Urinary bladder (tissue), 4 donors: ENCODE measurements at places on chromosomes 2 and 18. TPM values are rescaled to one million over a fixed set of nuclear protein-coding genes. Genes with fewer than 3 reads are reported as not detected.

Gene ANKRD44
- 17.5 TPM for polyA plus RNA-seq

DNA sequence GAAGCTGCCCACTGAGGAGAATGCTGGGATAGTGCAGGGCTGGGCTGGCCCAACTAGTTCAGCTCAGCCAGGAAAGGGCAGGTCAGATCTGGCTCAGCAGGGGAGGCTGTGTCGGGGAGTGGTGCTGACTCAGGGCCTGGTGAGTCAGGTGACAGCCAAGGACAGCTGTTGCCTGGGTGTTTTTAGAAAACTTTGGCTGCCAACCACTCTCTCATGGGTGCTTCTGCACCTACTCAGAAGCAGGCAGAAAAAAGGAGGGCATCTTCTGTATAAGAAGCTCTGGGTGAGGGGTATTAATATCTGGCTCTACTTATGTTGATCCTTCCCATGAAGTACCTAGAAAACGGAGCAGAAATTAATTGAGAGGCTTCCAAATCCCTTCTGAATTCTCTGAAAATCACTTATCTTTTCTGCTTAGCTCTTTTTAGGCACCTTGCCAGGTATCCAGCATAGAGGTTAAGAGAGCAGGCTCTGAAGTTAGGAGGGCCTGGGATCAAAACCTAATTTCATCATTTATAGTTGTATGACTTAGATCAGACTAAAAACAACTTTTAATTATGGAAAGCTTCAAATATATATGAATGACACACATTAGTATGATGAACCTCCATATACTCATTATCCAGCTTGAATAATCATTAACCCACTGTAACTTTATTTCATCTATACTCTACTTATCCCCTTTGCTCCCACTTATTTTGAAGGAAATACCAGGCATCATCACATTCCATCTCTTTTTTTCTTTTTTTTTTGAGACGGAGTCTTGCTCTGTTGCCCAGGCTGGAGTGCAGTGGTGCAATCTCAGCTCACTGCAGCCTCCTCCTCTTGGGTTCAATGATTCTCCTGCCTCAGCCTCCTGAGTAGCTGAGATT, 15.5 kb upstream of the RAB10 start:
- no peak for DNase-seq

- DNase-seq, result no peak
Measured at GRCh38 chr2:64839844-64840243, 149.4 kb upstream of the SLC1A4 start.

- no peak for DNase-seq
Measured at GRCh38 chr2:51013933-51014526, 17.9 kb downstream of the NRXN1 start.

Gene CENPA
- polyA plus RNA-seq, result 0.53 TPM

DNA sequence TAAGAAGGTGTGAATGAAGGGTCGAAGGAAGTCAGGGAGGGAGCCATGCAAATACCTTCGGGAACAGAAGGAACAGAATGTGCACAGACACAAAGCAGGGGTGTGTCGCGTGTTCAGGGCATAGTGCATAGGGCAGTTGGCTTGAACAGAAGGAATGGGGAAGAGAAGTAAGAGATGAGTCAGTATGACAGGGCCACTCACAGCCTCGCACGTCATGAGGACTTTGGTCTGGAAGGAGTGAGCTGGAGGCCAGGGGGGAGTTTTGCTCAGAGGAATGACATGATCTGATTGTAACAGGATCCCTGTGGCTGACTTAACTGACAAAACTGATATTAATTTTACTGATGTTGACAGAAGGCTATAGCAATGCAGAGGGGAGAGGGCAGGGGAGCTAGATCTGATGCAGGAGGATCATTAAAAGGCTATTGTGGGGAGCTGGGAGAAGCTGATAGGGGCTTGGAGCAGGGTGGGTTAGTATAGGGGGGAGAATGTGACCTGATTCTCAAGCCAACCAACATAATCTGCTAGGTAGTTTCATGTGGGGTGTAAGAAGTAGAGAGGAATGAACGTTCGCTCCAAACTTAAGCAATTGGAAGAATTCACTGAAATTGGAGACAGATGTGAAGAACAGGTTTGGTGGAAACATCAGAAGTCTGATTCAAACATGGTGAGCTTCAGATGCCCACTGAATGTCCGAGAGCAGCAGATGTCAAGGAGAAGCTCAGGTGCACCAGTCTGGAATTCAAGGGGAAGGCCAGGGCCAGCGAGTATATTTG, 60.4 kb upstream of the COPS8 start:
- peak; percentile 33 for DNase-seq
